ENCODE measurements at places on chromosomes 6 and 20. TPM values are rescaled to one million over a fixed set of nuclear protein-coding genes. Genes with fewer than 3 reads are reported as not detected.

GRCh38 chr6:25295651-25296050, 16.5 kb downstream of the CARMIL1 start:
- DNase-seq: no peak

GRCh38 chr6:137473598-137473997, 20.6 kb downstream of the OLIG3 start:
- no peak for DNase-seq

GRCh38 chr6:127900935-127901334, at the start of gene THEMIS:
THEMIS (minus strand) TSS chr6:127901058; CDS start chr6:127900932, 126 bp downstream.
- DNase-seq: no peak

DNA sequence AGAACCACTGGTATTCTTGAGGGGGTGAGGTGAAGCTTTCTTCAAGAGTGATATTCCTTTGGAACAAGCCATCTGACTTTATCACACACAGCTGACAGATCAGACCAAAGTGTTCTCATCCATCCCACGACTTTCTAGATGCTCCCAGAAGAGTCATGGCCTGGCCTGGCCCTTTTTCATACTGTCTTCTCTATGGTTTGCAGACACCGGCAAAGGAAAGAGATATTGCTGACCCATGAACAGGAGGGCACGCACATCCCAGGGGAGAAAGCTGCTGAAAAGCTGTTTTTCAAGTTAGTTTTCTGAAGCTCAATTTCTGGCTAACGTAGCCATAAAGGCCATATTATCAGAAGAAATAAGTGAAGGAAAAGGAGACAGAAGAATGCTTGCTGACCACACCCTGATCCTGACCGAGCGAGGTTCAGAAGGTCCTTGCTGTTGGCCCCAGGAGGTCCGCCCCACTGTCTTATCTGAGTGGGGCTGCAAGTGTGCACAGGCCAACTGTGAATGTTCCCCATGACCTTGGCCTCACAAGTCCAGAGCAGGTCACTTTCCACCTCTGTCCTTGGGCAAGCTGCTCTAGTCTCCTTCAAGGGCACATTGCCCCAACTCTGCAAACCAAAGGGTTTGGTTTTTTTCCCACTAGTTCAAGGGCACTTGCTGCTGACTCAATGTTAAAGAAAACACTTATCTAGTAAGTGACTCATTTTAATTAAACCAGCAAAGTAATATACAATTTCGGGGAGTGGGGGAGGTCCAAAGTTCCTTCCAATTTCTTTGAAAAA, 2.0 kb downstream of the ACSS1 start:
- DNase-seq: peak; percentile 83

- DNase-seq: no peak
These were observed 308.6 kb upstream of the CNR1 start for GRCh38 chr6:88474720-88475119.

DNA sequence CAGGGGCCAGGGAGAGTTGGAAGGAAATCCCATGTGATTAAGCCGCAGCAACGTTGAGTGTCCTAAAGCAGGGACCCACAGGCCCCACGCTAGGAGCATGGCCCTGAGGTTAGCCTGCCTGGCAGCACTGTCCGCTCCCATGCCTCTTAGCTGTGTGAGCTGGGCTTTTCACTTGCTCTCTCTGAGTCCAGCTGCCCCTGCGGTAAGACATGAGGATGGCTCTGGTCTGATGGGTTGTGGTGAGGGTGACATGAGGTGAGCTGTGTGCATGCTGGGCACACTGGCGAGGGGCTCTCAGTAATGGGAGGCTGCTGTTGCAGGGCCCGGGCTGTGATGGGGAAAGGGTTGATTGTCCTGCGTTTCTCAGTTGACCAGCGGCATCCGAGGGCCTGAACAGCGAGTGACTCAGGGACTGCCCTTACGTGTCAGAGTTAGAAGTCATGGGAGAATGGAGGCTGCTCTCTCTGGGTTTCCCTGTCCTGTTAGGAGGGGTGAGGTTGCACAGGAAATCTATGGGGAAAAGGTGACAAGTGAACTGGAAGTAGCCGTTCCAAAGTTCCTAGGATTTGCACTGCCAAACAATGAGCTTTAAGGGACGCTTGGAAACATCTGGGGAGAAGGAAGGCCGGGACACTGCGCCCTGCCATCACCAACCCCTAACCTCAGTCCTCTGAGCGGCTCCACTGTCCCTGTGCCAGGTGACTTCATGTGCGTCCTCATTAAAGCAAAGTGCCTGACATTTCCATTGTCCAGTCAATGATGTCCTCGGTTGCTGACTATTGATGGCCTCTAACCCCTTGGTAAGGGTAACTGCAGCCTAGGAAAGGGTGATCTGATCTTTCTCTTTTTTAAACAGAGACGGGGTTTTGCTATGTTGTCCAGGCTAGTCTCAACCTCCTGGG, 51.3 kb downstream of the ADNP start:
- DNase-seq: no peak

GRCh38 chr6:106360989-106361430, 493 bp downstream of the CRYBG1 start:
- peak; percentile 37 for DNase-seq

- peak; percentile 37 for DNase-seq
These were observed 13.0 kb downstream of the KIF16B start for GRCh38 chr20:16560216-16560615.

DNA sequence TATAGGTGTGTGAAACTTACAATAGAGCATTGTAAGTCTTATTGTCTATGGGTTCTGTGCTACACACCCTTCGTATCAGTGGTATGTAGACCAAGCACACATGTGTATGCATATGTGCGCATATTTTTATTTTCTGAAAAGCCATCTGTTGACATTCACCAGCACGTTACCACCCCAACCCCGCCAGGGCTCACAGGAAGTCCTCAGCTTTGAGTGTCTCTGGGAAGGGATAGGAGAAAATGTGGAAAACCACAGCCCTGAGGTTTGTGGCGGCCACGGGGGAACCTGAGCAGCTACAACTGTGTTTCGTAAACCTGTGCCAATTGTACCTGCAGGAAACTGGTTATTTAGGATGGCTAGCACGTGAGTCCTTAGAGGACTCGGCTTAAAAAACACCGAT, 123.3 kb upstream of the PHACTR3 start:
- no peak for DNase-seq

GRCh38 chr6:153790876-153791473, 248.1 kb upstream of the OPRM1 start:
- no peak for DNase-seq

GRCh38 chr6:17421406-17421805, 28.0 kb downstream of the CAP2 start:
- DNase-seq: no peak

- DNase-seq: peak; percentile 31
These were observed 98.6 kb upstream of the MRPS10 start for GRCh38 chr6:42315991-42316970.

DNA sequence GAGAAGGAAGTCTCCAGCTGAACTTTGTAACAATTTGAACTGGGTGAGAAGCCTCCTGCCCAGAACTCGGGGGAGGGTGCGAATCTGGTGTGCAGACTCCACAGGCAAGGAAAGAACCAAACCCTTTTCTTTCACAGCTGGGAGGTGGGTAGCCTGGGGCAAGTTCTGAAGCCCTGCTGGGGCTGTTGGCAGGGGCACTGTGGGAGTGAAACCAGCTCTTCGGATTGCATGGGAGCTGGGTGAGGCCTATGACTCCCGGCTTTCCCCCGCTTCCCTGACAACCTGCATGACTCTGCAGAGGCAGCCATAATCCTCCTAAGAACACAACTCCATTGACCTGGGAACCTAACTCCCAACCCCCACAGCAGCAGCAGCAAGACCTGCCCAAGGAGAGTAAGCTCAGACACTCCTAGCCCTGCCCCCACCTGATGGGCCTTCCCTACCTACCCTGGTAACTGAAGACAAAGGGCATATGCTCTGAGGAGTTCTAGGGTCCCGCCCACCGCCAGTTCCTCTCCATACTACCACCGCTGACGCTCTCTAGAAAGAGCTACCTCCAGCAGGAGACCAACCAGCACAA, 37.5 kb downstream of the SOD2 start:
- DNase-seq: no peak

- no peak for DNase-seq
These were observed 111.2 kb upstream of the PTPN1 start for GRCh38 chr20:50398821-50399554.

DNA sequence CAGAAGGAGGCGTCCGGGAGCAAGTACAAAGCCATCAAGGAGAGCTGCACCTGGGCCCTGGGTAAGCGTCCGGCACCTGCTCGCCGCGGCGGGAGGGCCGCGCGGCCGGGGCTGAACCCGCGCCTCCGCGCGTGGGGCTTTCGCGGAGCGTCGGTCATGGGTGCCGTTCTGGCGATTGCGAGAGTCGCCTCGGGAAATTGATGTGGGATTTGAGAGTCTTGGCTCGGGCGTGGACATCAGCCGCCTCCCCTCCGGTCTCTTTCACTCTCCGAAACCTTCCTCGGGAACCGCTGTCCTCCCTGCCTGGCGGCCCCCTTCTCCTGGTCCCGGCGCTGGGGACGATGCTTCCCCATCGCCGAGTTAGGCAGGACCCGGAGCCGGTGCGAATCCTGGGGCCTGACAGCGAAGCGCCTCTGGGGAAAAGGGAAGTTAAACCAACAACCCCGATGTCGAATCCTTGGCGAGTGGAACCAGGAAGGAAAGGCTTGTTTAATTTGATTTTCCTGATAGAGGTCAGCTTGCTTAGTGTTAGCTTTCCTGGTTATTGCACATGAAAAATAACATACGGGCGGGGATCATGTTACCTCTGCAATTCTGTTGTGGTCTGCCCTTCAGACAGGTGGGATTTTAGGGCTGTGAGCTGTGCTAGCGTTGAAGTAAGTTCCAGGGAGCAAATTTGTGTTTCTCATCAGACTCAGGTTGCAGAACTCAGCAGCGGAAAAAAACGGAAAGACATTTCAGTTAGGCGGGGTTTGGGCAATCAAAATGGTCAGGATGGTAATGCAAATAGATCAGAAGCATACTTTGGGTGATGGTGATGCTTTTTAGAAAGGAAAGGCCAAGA, 594 bp downstream of the ARFGEF3 start:
- DNase-seq: no peak

DNA sequence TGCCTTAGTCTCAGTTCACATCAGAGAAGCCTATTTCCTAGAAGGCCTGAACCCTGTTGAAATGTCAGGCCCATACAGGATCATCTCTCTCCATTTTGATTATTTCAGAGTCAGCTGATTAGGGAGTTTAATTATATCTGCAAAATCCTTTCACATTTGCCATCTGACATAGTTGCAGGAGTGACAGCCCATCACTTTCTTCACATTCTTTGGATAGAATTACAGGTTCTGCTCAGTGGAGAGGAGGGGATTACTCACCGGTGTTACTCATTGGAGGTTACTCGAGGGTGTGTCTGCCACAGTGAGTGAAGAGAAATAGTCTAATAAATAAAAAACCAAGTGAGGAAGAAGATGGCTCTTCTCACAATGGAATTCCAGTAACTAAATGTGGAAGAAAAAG, 216.8 kb downstream of the TMEM242 start:
- no peak for DNase-seq

DNA sequence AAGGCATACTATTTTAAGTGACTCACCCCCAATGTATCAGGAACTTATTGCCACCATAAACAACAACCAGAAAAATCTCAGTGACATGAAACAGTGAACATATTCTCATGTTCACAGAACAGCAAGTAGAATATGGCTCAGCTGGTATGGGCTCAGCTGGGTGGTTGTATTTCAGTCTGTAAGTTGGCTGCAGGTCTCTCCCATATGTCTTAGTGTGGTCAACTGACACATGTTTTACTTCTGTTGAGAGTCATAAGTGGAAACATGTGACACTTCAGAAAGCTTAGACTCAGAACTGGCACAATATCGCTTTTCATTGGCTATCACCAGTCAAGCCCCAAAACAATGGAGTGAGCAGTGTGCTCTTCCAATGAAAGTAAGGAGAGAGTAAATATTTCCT, 574.1 kb downstream of the HAO1 start:
- DNase-seq: no peak

GRCh38 chr6:169075211-169075914, 178.3 kb downstream of the THBS2 start:
- DNase-seq: peak; percentile 36

- no peak for DNase-seq
These were observed 560.8 kb downstream of the CD109 start for GRCh38 chr6:74256781-74257180.

DNA sequence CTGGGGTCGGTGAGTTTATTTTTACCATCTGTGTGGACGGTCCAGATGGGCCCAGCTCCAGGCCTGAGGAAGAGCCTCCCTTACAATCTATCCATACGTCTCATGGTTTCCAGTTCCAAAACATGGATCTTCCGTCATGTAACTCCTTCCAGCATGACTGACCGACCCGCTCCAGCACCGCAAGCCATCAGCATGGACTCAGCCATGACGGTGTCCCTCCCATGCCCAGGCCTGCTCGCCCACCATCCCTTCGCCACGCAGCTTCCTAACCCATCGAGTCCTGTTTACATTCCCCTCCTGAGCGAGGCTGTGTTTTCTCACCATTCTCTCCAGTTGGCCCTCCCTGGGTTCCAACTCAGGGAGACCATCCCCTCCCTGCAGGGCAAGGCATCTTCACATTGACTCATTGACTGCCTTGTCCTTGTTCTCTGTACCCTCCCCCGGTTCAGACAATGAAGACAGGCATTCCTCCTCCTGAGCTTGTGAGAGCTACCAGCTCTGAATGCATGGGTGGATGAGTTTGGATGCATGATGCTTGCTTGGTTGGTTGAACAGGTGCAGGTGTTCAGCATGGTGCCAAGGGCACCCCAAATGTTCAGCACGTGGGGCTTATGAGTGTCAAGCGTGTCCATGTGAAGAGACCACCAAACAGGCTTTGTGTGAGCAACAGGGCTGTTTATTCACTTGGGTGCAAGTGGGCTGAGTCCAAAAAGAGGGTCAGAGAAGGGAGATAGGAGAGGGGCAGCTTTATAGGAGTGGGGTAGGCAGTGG, 235.8 kb downstream of the SMOC2 start:
- no peak for DNase-seq

DNA sequence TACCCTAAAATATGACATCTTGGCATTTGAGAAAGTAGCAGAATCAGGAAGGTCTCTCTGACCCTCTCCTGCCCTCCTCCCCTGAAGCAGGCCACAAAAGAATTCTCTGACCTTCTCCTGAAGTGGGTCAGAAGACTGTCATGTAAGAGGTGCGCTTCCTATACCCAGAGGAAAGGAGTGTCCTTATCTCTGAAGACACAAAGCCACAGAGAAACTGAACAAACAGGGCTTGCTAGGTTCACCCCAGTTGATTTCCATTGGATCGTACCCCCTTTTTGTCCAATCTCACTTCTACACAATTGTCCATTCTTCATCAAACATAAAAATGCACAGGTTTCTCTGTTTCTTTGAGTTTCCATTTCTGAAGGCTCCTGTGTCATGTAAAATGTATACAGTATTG, 272.0 kb upstream of the SOX4 start:
- no peak for DNase-seq

GRCh38 chr6:65259982-65260381, 447.0 kb downstream of the EYS start:
- DNase-seq: no peak

DNA sequence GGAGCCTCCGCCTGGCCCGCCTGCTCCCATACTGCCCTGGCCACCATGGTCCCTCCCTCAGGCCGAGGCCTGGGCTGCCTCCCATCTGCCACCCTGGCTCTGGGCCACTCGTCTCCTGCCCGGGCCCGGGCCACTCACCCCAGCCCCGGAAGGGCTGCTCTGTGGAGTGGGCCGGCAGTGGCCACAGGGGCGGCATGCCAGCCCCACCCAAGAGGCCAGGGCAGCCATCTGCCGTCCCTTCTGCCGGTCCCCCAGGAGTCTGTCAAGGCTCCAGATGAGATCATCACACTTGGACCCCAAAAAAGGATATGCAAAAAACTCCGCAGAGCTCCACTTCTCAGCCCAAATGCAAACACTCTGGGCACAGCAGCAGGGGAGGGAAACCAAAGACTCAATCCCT, 23.8 kb upstream of the TLDC2 start:
- no peak for DNase-seq

MAFB gene
- polyA plus RNA-seq: 8.8 TPM

HLA-G gene
- 0.06 TPM for polyA plus RNA-seq

CTCFL gene
- 0.03 TPM for polyA plus RNA-seq

OR2W1 gene
- polyA plus RNA-seq: not detected

GSTA3 gene
- polyA plus RNA-seq: 0.12 TPM

OXT gene
- polyA plus RNA-seq: 5.2 TPM

Measured in large intestine (tissue), 12 donors.